ENCODE measurements at places on chromosomes 7 and 10.

DNA sequence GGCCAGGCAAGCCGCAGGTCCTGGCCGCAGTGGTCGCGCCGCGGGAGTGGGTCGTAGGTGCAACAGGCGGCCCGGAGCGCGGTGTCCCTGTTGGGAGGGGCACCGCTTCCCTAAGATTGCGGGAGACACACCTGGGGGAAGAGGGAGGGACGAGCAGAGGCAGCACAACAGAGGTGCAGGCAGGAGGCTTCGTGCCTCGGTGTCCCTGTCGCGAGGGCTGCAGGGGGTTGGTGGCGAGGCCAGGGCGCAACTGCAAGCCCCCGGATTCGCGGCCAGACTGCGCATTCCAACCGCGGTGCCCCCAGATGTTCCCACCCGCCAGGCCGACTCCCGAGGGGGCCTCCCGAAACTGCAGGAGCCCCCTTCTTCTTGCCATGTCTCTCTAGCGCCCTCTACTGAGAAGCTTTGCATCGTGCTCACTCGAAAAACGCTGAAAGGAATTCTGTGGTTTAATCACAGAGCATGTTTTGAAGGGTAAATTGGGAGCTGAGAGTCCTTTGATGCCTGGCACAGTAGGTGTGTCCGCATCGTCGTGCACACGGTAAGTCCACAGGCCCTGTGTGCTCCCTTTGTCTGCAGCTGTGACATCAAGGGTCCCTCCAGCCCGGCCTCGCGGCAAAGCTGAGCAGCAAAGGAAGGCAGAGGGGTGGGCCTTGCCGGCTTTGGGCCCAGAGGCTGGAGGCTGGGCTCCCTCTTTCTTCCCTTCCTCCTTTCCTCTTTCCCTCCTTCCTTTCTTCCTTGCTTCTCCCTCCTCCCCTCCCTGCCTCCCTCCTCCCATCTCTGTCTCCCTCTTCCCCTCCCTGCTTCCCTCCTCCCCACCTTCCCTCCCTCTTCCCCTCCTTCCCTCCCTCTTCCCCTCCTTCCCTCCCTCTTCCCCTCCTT, 6.2 kb upstream of the MBL2 start:
- DNase-seq = no peak

- no peak for DNase-seq
These were observed 70.2 kb upstream of the KLF14 start for GRCh38 chr7:130804220-130804619.

DNA sequence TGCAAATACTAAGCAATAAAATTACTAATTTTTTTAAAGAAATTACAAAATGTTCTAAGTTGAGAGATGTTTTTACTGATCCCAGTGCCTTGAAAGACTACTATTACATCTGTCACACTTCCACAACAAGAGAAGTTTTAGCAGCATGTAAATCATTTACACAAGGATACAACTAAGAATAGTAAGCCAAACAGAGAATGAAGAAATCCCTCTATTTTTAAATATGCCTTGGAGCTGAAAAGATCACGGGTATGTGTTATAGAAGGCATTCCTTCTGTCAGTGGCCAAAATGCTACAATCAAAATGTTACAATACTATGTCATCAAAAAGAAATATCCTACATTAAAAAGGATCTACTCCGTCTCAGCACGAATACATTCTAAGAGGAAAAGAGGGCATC, 52.6 kb downstream of the LARP4B start:
- no peak for DNase-seq

DNA sequence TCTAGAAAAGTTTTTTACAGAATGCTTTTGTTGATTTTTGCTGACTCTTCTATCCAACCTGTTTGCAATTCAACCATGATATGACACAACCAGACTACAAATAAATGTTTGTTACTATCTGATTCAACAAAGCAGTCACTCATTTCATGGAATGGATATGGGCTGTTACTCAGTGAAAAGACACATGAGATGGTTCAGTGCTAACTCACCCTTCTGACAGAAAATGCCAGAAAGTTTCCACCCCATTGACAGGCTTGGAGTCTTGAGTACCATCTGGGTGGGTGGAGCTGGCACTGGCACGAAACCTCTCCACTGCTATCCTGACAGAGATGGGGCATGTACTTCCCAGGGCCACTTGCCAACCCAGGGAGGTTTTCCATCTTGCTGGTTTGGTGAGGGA, 39.5 kb downstream of the RBM28 start:
- no peak for DNase-seq

Measured in SHP77 (cell line).